A549 treated with DMSO at 1 μM for 4 hours (cell line): ENCODE measurements at places on chromosomes 4 and X. TPM values are rescaled to one million over a fixed set of nuclear protein-coding genes. Genes with fewer than 3 reads are reported as not detected.

FANCB gene
- total RNA-seq, result 3.2 to 4.5 TPM (median 4.1 TPM) in 5 replicates

ARAF gene
- 52.8 to 63.9 TPM (median 55.5 TPM) in 5 replicates for total RNA-seq

NDP gene
- total RNA-seq, result not detected in 5 replicates

RHOXF2B gene
- not detected in 5 replicates for total RNA-seq

ADGRL3 gene
- total RNA-seq, result 0.02 to 0.32 TPM (median 0.03 TPM) in 5 replicates

FNIP2 gene
- 3.8 to 6.1 TPM (median 4.3 TPM) in 5 replicates for total RNA-seq

NAP1L3 gene
- 0.22 to 0.61 TPM (median 0.40 TPM) in 5 replicates for total RNA-seq

SATL1 gene
- total RNA-seq, result not detected in 5 replicates

CCDC158 gene
- 0.02 to 0.03 TPM in 2 of 5 replicates, not detected in the others for total RNA-seq

MAP7D3 gene
- total RNA-seq, result 12.1 to 15.1 TPM (median 14.3 TPM) in 5 replicates

FRMPD4 gene
- 0.04 to 0.11 TPM (median 0.08 TPM) in 5 replicates for total RNA-seq

PHEX gene
- total RNA-seq, result 0.28 to 0.45 TPM (median 0.36 TPM) in 5 replicates

AMTN gene
- 0.09 to 0.22 TPM in 2 of 5 replicates, not detected in the others for total RNA-seq

PDLIM3 gene
- total RNA-seq, result 0.10 to 0.32 TPM (median 0.26 TPM) in 5 replicates

DCAF8L2 gene
- not detected in 5 replicates for total RNA-seq

RGN gene
- 0.13 TPM in 1 of 5 replicates, not detected in the others for total RNA-seq

FAM114A1 gene
- total RNA-seq, result 23.9 to 41.6 TPM (median 38.2 TPM) in 5 replicates

CABS1 gene
- not detected in 5 replicates for total RNA-seq

IL3RA gene
- total RNA-seq, result 0.10 to 0.42 TPM (median 0.21 TPM) in 5 replicates

HSFX3 gene
- not detected in 5 replicates for total RNA-seq

STATH gene
- total RNA-seq, result not detected in 5 replicates

FAM236C gene
- total RNA-seq, result not detected in 5 replicates

RAB39B gene
- 0.66 to 0.85 TPM (median 0.85 TPM) in 5 replicates for total RNA-seq

PSAPL1 gene
- total RNA-seq, result 0.07 to 0.17 TPM (median 0.09 TPM) in 5 replicates

SLC26A1 gene
- 0.16 to 0.50 TPM (median 0.31 TPM) in 5 replicates for total RNA-seq

GPC3 gene
- not detected in 5 replicates for total RNA-seq

ASMT gene
- 0.17 to 0.38 TPM (median 0.34 TPM) in 3 of 5 replicates, not detected in the others for total RNA-seq

AKAP14 gene
- not detected in 5 replicates for total RNA-seq

AMBN gene
- not detected in 5 replicates for total RNA-seq

NRK gene
- total RNA-seq, result not detected in 5 replicates

NCAPG gene
- 20.4 to 32.9 TPM (median 29.1 TPM) in 5 replicates for total RNA-seq

NXT2 gene
- total RNA-seq, result 8.9 to 13.3 TPM (median 11.0 TPM) in 5 replicates

GATB gene
- total RNA-seq, result 9.0 to 12.7 TPM (median 11.7 TPM) in 5 replicates
